Activated T-helper 9 cell treated with anti-CD3 and anti-CD28 coated beads, Interleukin-2, amount 50 U/mL, for 16 hours (primary cell): ENCODE measurements at places on chromosomes 7 and 10.

GRCh38 chr10:29163746-29164145 is 125.1 kb upstream of the LYZL1 start:
- no peak for DNase-seq

DNA sequence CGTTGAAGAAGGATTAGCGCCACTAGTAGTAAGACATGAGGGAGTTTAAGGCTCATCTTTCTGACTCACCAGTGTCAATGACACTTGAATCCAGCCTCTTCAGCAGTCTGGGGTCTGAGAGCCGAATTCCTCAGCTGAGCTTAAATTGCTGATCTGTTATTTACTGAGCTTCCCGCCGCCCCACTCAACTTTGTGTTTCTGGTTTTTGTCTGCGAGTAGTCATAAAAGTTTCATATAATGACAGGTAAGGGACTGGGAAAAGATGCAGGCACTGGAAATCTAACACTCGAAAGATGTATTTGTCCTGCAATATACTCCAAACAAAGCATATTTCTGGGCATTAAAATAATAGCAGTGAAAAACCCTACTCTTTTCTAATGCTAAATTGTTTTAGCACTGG is 51.2 kb upstream of the RELN start:
- DNase-seq: no peak

DNA sequence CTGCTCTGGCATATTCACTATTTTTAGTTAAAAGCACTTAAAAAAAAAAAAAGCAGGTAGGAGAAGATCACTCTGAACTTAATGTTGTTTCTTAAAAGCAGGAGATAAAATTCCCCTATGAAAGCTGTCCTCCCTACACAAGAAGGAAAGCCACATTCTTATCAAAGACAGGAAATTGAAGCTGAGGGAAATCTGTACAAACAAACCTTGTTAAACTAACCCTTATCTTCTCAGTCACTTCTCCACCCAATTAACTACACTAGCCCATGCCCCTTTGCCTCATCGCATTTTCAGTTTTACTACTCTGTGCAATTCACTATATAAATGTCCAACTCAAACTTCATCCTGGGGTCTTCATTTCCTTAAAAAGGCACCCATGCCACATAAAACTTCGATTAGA is 2.7 kb upstream of the CDCA7L start:
- DNase-seq: no peak

- no peak for DNase-seq
Observed at GRCh38 chr10:62462461-62462860, 88.3 kb downstream of the ZNF365 start.

- no peak for DNase-seq
Observed at GRCh38 chr7:154672659-154673415, 330.1 kb downstream of the PAXIP1 start.
